ENCODE measurements at places on chromosomes 11 and 22.

- no peak for DNase-seq
Measured at GRCh38 chr11:12677131-12677530, 2.9 kb downstream of the TEAD1 start.

DNA sequence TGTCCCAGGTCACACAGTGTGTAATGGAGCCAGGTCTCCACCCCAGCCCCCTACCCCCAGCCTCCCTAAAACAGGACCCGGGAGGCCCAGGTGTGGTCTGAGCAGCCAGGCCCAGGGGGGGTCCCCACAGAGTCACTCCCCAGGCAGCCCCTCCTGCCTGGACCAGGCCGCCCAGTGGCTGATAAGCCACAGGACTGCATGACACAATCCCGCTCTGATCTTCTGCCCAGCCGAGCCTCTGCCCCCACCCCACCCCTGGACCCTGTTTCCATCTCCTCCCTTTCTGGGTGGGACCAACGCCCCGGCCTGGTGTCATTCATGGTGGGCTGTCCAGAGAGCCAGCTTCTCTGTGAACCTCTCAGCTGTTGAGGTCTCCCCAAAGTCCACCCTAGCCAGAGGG lies 7.8 kb upstream of the LIF start:
- DNase-seq = no peak

DNA sequence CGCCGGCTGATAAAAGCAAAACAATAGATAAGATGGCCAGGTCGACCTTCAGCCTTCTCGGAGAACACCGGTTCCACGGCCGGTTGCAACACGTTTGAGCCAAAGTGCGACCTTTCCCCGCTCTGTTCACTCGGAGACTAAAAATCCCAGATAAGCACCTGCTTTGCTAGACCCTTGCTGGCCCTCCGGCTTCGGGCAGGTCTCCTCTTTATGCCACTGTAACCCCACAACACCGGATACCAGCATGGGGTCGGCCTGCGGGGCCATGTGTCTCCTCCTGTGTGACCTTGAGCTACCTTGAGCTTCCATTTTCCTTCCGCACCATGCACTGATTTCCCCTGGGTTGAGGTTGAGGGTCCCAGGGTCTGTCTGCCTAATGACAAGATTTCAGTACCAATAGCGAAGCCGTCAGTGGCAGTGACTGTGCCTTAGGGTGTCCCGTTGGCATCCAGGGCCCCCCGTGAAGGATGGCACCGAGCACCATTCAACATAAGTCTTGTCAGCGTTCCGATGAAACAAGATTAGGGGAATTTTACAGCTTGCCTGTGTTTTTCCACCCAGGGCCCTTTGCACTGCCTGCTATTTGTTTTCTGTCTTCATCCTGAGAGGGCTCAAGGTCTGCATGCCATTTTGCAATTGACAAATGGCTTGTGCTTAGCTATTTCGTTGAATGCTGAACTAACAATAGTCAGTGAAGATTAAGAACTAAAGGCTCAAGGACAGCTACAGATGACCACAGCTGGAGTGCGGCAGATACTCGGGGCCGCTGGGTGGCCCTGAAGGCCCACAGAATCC lies 118.6 kb downstream of the KCNQ1 start:
- no peak for DNase-seq

DNA sequence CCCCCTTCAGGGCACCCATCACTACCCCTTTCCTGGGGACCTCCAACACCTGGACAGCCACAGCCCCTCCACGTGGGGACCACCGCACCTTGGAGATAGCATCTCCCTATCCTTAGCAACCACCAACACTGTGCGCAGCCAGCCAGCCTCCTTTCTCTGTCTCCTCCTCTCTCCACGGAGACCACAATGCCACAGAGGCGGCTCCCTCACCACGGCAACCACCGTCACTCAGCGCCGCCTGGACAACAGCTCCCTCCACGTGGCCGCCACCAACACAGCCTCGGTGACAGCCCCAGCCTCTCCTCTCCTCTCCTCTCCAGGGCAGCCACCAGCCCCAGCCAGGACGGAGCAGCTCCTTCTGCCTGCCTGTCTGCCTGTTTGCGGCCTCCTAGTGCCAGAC lies 10.5 kb downstream of the ELFN2 start:
- peak; percentile 26 for DNase-seq

DNA sequence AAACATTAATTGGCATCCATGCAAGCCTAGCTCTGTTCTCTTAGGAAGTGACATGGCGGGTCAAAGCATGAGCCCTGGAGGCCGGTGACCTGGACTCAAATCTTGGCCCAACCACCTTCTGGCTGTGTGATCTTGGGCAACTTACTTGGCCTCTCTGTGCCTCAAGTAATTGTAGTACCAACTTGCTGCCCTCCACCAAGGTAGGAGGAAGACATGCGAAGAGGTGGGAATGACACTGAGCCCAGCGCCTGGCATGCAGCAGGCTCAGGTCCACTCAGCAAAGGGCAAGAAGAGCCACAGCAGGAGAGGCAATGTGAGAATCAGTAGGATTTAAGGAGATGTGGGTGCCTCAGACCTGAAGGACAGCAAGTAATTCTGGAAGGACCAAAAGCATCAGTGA lies 59.6 kb upstream of the SLC22A12 start:
- DNase-seq = no peak

DNA sequence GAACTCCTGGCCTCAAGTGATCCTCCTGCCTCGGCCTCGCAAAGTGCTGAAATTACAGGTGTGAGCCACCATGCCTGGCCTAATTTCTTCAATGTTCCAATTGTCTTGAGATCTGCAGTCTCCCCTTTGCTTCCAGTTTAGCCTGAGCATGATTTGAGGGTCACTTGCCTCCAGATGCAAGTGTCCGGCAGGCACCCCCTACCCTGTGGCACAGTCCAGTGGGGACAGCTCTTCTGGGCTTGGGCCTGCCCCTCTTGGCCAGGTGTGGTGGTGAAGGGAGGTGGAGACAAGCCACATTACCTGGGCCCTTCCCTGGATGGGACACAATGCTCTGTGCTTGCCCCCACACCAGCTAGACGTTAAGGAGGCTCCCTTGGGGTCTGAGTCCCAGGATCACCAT lies 21.3 kb upstream of the CACNG2 start:
- DNase-seq = no peak

- no peak for DNase-seq
Measured at GRCh38 chr11:69387409-69387885, 93.5 kb downstream of the MYEOV start.

DNA sequence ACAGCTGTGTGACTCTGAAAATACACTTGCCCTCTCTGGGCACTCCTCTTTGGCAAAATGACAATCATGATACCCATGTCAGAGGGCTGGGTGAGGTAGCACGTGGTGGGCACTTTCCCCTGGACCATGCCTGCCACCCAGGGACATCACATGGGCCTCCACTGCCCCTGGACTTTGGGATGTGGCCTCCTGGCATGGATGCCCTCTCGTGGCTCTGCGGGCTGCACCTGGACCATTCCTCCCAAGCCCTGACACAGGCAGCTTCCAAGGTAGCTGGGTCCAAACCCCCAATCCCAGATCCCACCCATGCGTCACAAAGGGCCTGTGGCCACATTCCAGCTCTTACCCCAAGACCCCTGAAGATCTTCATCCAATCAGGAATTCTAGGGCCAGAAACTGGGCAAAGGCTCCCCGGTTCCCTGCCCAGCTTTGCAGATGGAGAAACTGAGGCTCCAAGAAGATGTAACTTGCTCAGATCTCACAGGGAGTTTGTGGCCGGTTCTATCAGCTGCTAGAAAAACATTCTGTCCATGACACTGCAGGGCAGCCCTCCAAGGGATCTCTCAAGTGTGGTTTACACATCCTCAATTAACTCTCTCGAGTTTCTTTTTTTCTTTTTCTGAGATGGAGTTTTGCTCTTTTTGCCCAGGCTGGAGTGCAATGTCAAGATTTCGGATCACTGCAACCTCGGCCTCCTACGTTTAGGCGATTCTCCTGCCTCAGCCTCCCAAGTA lies 35.4 kb upstream of the CYB5R3 start:
- DNase-seq = no peak

DNA sequence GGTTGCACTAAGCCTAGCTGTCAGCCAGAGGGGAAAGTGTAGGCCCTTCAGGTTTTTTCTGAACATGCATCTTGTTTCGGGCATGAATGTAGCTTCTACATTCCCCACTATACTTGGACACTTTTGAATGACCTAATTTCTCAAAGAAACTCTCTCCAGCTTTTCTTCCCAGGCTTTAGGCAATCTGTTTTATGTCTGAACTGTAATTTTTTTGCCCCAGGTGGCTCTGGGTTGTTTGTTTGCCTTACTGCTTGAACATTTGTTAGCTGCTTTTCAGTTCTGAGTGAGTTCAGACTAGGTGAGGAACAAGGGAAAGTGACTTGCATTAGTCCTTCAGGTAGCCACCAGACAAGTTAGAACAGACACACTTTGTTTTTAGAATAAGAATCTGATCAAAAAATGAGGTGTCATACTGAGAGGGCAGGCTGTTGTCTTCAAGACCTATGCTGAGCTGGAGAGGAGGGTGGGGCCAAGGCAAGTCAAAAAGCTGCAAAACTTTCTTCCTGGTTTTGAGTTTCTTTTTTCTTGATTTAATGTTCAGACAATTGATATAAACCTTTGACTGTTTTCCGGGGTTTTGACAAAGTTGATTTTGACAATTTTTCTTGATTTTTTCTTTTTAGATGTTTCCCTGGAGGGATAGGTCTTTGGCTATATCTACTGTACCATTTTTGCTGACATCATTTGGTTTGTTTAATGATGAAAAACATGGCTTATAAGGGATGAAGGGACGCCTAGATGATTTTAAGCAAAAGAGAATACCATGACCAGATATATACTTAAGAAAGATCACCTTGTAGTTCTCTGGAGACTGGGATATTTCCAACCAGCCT lies 182.8 kb downstream of the WNT11 start:
- DNase-seq = no peak

GRCh38 chr11:92224407-92225124 lies at the start of gene FAT3:
Gene FAT3, plus strand, starts transcription at chr11:92224818. Its CDS starts 127,295 bp downstream, at chr11:92352113.
- no peak for DNase-seq

DNA sequence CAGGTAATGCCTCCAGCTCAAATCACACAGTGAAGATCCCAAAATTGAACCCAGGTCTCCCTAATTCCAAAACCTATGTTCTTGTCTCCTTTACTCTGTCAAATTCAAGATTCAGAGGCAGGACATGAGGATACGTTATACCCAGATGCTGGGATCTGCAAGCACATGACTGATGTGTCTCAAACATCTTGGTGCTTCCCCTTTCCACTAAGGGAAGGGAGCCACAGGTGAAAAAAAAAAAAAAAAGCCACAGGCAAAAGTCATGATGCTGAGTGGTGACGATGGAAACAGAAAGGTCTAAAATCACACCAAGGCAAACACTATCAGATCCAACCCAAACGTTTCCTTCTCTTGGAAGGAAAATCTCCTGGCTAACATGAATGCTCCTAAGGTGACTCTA lies 24.0 kb downstream of the ABTB2 start:
- DNase-seq = no peak

DNA sequence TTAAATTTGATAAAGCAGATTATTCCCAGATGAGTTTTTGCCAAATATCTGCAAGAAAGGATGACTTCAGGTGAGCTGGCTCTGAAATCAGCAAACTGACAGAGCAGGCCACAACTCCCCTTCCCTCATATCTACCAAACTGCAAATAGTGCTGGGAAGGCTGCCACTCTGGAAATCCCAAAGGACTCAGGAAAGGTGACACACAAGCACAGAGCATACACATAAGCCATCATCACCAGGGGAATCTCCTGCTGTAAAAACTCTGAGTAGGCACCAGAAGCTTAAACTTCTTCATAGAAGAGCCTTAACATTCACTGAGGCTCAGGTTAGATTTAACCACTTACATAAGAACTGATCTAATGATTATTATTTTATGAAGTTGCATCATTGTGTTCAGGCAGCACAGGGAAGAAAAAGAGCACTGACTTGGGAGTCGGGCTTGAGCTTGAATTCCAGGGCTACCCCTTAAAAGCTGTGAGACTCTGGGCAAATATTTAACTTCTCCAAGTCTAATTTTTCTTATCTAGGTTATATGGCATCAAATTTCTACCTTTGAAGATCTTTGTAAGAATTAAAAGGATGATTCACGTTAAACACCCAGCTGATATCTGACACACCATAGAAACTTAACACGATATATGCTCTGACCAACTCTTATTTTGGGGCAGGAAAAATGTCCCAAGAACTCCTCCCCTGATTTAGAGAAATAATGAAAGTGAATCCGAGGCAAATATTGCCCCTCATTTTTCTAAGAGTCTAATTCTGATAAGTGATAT lies 15.0 kb downstream of the SYTL2 start:
- DNase-seq = no peak

DNA sequence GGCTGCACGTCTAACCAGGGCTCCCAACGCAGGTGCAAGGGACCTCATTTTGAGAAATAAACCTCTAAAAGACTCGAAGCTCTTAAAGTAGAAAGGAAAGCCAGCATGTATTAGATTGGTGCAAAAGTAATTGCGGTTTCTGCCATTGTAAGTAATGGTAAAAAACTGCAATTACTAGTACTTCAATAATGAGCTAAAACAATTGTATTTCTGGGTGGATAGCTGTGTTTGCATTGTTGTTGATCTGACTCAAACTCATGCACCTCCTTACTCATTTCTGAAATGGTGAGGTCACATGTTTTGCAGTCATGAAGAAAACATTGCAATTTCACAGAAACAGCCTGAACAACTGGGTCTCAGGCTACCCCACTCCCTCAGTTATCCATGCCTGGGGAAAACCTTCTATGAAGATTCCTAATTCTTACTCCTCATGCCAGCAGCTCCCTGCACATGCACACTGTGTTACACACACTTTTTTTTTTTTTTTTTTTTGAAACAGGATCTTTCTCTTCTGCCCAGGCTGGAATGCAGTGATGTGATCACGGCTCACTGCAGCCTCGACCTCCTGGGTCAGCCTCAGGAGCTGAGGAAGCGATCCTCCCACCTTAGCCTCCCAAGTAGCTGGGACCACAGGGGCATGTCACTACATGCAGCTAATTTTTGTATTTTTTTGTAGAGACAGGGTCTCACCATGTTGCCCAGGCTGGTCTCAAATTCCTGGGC lies 24.6 kb downstream of the VWCE start:
- no peak for DNase-seq

Measured in AML-193 (cell line).